Aortic smooth muscle cell (primary cell): ENCODE measurements at places on chromosomes 7 and 10. TPM values are rescaled to one million over a fixed set of nuclear protein-coding genes. Genes with fewer than 3 reads are reported as not detected.

Gene ADCY1
- 0.12 and 0.13 TPM in 2 replicates for total RNA-seq

Gene SEMA3A
- 42.3 and 52.1 TPM in 2 replicates for total RNA-seq

Gene GIMAP7
- total RNA-seq: 0.44 and 1.8 TPM in 2 replicates

Gene EXOC6
- 14.5 and 16.8 TPM in 2 replicates for total RNA-seq

Gene EPO
- total RNA-seq: not detected in 2 replicates

Gene SERPINE1
- 413 and 548 TPM in 2 replicates for total RNA-seq

Gene NKX2-3
- not detected in 2 replicates for total RNA-seq

Gene HOXA5
- total RNA-seq: not detected in 2 replicates

Gene CYP17A1
- not detected in 2 replicates for total RNA-seq

Gene GDF10
- under 0.01 TPM in 1 of 2 replicates, not detected in the other for total RNA-seq

Gene MYH16
- not detected in 2 replicates for total RNA-seq

Gene OAT
- total RNA-seq: 211 and 222 TPM in 2 replicates

Gene NUTM2B
- total RNA-seq: 0.13 and 0.31 TPM in 2 replicates

Gene STEAP1B
- total RNA-seq: 18.9 and 28.8 TPM in 2 replicates

Gene DDC
- not detected in 2 replicates for total RNA-seq

Gene NODAL
- total RNA-seq: not detected in 2 replicates

Gene CYP3A7
- total RNA-seq: not detected in 2 replicates

Gene UTF1
- total RNA-seq: not detected in 2 replicates
